ENCODE measurements at places on chromosomes 6 and 20. TPM values are rescaled to one million over a fixed set of nuclear protein-coding genes. Genes with fewer than 3 reads are reported as not detected.

OTOR gene
- total RNA-seq, result not detected

ADTRP gene
- total RNA-seq, result 0.26 TPM

PDCD2 gene
- 71.1 TPM for total RNA-seq

KIF3B gene
- total RNA-seq, result 16.0 TPM

RGS17 gene
- 12.4 TPM for total RNA-seq

TRAPPC3L gene
- total RNA-seq, result not detected

TTBK1 gene
- total RNA-seq, result not detected

PRL gene
- not detected for total RNA-seq

PRPH2 gene
- total RNA-seq, result 2.5 TPM

STAU1 gene
- 83.4 TPM for total RNA-seq

PNPLA1 gene
- total RNA-seq, result not detected

MMP24 gene
- not detected for total RNA-seq

BMP6 gene
- 1.2 TPM for total RNA-seq

TRERF1 gene
- 11.9 TPM for total RNA-seq

TRDN gene
- not detected for total RNA-seq

HMGN4 gene
- 64.8 TPM for total RNA-seq

LY6G6C gene
- not detected for total RNA-seq

TMEM151B gene
- total RNA-seq, result not detected

HLA-DQA1 gene
- total RNA-seq, result not detected

B3GALT4 gene
- 3.6 TPM for total RNA-seq

TRIM15 gene
- not detected for total RNA-seq

CLPSL2 gene
- not detected for total RNA-seq

RAET1L gene
- not detected for total RNA-seq

HAO1 gene
- total RNA-seq, result not detected

PLG gene
- not detected for total RNA-seq

KIF25 gene
- 0.56 TPM for total RNA-seq

NPBWR2 gene
- total RNA-seq, result not detected

ADGRF1 gene
- not detected for total RNA-seq

CCN6 gene
- not detected for total RNA-seq

PFDN4 gene
- total RNA-seq, result 99.1 TPM

KHDC1 gene
- total RNA-seq, result 3.5 TPM

TCP11 gene
- not detected for total RNA-seq

MDFI gene
- total RNA-seq, result 123 TPM

MRPS10 gene
- total RNA-seq, result 38.4 TPM

KCNS1 gene
- total RNA-seq, result not detected

EDN3 gene
- not detected for total RNA-seq

All from epithelial cell of alveolus of lung (primary cell).